ENCODE measurements at places on chromosomes 11 and 22.

DNA sequence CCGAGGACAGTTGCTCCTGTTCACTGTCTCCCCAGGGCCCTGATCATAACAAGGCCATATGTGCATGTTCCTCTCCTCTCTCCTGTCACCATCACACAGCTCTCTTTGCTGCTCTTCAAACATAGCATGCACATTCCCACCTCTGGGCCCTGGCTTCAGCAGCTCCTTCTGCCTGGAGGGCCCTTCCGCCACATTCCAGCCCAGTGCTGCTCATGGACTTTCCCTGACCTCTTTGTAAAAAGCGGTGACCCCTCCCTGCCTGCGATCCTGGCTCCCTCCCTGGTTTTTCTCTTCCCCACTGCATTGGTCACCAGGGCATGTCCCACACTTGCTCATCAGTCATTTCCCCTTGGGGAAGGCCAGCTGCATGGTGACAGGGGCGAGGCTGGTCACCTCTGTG, 98.2 kb downstream of the MYO18B start:
- no peak for DNase-seq

GRCh38 chr11:104061853-104062521, 25.5 kb downstream of the DDI1 start:
- DNase-seq: no peak

DNA sequence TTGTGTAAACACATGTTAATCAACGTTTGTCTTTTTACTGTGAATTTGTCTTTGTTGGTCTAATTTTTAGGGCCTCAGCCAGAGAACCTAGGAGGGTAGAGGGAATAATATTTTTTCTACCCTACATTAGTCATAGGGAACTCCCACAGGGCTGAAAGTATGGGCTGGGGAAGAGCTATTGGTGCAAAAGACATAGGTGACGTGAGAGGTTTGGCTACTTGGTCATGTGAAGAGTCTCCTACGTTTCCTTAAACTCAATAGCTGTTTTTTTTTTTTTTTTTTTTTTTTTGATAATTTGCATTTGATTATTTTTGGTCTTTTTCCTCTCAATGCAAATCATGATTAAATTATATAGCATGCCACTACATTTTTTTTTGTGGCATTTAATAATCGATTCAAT, 15.9 kb upstream of the MMP7 start:
- no peak for DNase-seq

DNA sequence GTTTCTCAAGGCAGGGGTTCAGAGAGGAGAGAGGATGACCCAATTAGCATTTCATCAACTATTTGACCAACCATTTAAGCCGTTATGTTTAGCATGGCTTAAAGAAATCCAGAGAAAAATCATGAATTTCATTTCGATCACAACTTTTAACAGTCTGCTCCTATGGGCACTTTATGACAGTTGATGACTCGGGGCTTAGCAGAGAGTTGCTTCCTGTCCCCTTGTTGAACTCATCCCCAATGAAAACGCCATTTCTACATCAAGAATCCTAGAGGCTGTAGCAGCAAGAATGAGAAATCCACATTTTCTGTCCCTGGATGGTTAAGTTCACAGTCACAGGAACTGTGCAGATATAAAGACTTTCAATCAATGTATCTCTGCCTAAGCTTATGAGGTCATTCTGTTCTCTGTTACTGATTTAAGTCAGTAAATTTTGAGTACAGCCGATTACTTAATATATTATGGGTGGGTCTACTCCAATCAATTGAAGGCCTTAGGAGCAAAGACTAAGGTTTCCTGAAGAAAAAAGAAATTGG, 81.1 kb downstream of the BDNF start:
- peak; percentile 12 for DNase-seq

- DNase-seq: no peak
Measured at GRCh38 chr22:41900652-41901312, 14.1 kb downstream of the SHISA8 start.

GRCh38 chr11:100434821-100435641, 252.1 kb upstream of the ARHGAP42 start:
- no peak for DNase-seq

- DNase-seq: no peak
Measured at GRCh38 chr11:118114266-118114665, 27.5 kb upstream of the SMIM35 start.

DNA sequence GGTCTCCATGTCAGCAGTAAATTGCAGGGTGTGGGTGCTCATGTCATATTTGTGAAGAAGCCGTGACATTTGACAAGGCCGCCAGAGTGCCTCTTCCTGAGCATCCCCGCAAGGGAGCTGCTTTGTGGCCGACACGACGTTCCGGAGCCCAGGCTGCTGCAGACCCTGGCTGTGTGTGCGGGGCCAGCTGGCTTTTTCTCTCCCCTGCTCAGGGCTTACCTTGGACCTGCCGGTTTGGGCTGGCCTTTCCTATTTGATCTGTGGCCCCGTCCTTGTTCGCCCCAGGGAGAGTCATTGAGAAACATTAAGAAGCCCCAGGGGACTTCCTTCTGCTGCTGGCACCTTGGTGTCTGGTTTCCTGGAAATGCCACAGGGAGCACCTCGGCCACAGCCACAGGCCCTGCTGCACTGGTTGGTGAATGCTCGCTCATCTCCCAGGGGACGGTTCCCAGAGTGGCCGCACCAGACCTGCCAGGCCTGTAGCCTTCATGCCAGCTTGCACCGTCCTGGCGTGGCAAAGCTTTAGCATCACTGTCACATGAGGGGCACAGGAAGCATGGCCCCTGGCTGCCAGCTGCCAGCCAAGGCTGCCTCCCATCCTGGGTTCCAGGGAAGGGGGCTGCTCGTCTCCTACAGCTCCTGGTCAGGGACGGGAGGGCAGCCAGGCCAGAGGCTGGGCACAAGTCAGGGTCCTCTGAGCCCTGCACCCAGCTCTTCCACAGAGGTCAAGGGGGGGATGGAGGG, 5.4 kb downstream of the GRK2 start:
- no peak for DNase-seq

- DNase-seq: no peak
Measured at GRCh38 chr11:93478841-93479240, 64.3 kb downstream of the SMCO4 start.

DNA sequence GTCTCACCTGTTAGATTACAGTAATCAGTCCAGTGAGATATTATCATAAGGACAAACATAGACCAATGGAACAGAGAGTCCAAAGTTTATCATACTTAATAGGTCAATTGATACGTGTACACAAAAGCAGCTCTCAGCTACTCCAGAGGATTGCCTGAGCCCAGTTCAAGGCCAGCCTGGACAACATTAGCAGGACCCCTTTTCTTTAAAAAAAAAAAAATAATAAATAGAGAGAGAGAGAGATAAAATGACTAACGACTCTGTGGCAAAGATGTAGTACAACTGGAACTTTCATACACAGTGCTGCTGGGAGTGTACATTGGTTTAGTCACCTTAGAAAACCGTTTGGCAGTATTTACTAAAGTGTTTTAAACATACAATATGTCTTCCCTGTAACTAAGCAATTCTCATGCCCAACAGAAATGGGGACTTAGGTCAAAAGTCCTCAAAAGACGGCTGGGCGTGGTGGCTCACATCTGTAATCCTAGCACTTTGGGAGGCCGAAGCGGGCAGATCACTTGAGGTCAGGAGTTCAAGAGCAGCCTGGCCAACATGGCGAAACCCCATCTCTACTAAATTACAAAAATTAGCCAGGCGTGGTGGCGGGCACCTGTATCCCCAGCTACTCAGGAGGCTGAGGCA, 10.6 kb downstream of the SNX32 start:
- no peak for DNase-seq

- DNase-seq: no peak
Measured at GRCh38 chr11:709109-709997, 3.3 kb downstream of the EPS8L2 start.

- DNase-seq: no peak
Measured at GRCh38 chr22:26480611-26480932, 3.0 kb downstream of the HPS4 start.

DNA sequence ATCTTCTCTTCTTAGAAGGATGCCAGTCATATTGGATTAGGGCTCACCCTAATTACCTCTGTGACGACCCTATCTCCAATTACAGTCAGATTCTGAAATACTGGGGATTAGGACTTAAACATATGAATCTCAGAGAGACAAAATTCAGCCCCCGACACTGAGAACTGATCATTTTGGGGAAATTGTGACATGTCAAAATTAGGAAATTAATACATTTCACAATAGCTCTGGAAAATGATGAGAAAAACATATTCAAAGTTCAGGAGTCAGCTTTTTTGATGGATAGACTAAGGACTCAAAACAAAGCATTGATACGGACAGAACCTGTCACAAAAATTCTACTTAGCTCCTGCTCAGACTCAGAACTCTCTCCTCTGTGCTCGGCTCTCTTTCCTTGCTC, 40.8 kb downstream of the COMMD9 start:
- DNase-seq: no peak

DNA sequence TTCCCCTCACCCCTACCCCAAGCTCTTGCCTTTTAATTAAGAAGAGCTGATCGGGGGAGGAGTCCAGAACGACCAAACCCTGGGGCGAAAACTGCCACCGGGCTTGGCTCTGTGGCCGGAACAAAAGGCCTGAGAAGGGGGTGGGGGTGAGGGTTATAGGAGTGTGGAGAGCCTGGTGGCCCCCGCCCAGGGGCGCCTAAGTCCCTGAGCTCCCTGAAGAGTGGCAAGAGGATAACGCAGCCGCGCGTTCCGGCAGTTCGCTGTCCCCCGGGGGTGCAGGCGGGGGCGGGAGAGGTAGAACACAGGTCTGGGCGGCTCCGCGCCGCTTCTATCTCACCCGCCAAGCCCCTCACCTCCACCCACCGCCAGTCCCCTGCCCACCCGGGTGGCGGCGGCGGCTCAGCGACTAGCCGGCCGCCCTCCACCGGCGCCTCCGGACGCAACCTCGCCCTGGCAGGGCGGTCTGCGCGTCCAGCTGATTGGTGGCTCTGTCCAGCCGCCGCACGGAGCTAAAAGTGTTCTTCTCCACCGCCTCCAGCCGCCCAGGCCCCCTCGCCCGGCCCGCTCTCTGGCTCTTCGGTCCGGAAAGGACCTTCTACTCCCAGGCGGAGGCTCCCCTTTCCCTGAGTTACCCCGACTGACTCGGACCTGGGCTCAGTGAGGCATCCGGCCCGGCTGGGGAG, 18.7 kb upstream of the BDNF start:
- peak; percentile 44 for DNase-seq

DNA sequence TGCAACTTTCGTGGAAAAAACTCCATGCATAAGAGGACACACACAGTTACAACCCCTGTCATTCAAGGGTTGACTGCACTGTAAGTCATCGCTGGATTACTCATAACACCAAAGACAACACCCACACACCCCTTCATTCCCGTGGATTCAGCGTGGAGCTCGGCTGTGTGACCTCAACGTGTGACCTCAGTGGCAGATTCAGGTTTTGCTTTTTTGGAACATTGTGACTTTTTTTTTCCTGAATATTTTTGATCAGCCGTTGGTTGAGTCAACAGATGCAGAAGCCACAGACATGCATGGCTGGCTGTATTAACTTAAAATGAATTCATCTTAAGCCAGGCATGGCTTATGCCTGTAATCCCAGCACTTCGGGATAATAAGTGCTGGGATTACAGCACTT, 19.7 kb upstream of the MUC5AC start:
- DNase-seq: peak; percentile 61

DNA sequence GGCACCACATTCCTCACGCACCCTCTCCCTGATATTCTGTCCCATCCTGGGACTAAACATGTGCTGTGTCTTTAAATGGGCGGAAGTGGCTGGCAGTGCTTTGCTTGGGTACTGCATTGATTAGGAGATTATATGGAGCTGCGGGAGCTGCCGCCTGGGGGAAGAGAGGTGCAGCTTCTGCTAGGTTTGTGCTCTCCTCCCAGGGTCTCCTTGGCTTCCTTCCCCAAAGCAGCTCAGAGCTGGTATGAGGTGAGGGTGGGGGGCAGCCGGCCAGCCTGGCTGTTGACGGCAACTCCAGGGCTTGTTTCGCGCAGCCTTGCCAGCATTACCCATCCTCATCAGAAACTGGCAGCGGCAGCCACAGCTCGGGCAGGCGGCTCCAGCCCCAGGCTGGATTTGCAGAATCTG, 95.4 kb downstream of the GRAMD1B start:
- DNase-seq: no peak

- DNase-seq: no peak
Measured at GRCh38 chr11:76512851-76513653, 68.2 kb downstream of the EMSY start.

DNA sequence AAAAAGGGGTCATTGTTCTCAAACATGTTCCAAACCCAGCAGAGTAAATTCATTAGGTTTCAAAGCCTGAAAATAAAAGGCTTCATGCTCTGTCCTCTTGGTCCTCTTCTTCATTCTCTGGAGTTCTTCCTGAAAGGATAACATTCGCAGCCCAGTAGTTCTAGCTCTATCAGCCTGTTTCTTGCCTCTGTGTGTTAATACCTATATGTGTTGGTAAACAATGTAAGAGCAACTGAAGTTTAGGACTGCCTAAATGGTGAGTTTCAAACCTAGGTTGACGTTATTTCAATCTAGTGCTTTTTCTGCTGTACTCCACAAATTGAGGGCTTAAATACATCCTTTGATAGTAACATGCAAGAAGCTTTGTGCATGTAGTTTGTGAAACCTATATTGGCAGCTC, 9.4 kb downstream of the AASDHPPT start:
- DNase-seq: no peak

DNA sequence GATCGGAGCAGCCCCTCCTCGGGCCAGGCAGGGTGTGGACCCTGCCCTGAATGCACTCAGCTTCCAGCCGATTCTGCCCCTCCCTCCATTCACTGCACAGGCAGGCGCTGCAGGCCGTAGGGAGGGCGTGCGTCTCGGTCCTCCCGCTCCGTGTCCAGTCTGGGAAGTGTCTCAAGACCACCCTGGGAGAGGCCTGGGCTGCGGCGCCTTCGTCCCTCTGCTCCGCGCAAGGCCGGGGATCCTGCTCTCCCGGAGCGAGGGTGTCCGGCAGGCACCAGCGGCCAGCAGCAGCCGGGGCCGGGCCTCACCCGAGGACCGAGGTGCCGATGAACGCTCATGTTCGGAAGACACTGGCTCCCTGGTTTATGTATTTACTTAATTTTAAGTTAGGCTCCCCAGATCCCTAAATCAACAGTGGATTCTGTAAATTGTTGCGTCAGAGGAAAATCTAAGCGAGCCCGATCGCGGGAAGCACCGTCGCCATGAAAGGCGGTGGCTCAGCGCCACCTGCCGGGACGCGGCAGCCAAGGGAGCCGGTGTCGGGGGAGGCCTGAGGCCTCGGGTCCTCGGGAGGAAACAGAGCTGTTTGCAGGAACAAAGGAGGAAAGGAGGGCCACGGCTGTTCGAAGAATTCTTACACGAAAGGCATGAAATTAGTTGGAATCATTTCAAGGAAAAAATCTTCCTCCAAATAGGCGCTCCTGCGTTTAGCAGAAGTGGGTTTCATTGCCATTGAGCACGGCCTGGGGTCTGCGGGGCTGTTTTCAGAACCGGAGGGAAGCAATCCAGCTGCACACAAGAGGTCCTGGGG, 195.3 kb downstream of the BRD1 start:
- peak; percentile 52 for DNase-seq

All from MG63 (cell line).